ENCODE measurements at places on chromosomes 5 and 9. TPM values are rescaled to one million over a fixed set of nuclear protein-coding genes. Genes with fewer than 3 reads are reported as not detected.
A peak's percentile ranks its signal among the peaks of the same experiment; 100 is the strongest.

DNA sequence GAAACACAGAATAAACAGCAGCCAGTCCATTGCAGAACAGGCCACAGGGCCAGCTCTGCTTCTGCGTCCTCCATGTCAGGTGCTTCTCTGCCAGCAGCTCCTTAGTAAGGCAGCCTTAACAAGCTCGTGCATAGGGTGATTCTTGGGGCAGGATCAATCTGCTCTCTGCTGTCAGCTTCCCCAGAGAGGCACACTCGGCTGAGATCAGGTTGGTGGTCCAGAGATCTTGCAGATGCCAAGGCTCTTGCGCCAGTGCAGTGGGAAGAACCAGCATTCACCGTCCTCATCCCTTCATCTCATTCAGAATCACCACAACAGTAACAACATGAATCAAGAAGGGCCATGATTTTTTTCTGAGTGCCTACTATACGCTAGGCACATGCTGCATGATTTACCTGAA lies 49.0 kb upstream of the ALDH1B1 start:
- no peaks in the 10 kb centered on the region for H3K36me3 ChIP-seq
- H3K4me1 ChIP-seq = peaks cover 5% of the 10 kb centered on the region
- no peak overlapping the region for H3K27ac ChIP-seq
- no peak for DNase-seq
- peaks cover 17% of the 10 kb centered on the region for H3K27me3 ChIP-seq
- no peak overlapping the region for H3K4me3 ChIP-seq

Gene TTC23L
- total RNA-seq = 0.29 TPM

Gene IGFBPL1
- total RNA-seq = 0.36 TPM

DNA sequence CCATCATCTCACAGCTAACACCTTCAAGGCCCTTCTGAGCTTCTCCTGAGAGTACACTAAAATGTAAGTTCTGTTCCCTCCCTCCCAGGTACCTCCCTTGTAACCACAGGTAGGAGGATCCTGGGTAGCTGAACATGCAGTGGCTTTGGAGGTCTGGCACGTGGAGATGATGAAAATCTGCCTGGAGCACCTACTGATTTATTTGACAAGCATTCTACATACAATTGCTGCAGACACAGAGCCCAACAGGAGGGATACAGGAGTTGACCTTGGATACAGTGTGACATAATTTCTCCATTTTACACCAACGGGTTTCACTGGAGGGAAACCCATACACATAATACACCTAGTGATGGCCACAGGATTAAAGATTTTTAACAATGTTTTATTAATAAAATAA lies 478.7 kb downstream of the SEMA5A start:
- no peak overlapping the region for H3K27ac ChIP-seq
- no peaks in the 10 kb centered on the region for H3K36me3 ChIP-seq
- no peaks in the 10 kb centered on the region for H3K27me3 ChIP-seq
- H3K4me1 ChIP-seq = peaks cover 2% of the 10 kb centered on the region
- H3K4me3 ChIP-seq = no peak overlapping the region
- no peak for DNase-seq

- H3K27me3 ChIP-seq = no peaks in the 10 kb centered on the region
- no peaks in the 10 kb centered on the region for H3K36me3 ChIP-seq
- no peak overlapping the region for H3K27ac ChIP-seq
- H3K4me1 ChIP-seq = no peaks in the 10 kb centered on the region
- DNase-seq = no peak
Measured at GRCh38 chr5:144378681-144379080, 208.0 kb downstream of the KCTD16 start.

GRCh38 chr9:33851301-33851700 lies 34.3 kb downstream of the UBE2R2 start:
- no peak overlapping the region for H3K4me3 ChIP-seq
- no peaks in the 10 kb centered on the region for H3K36me3 ChIP-seq
- H3K4me1 ChIP-seq = peaks cover 15% of the 10 kb centered on the region
- DNase-seq = no peak

GRCh38 chr5:147856801-147857200 lies 21.7 kb upstream of the SCGB3A2 start:
- H3K27ac ChIP-seq = no peak overlapping the region
- H3K4me1 ChIP-seq = no peaks in the 10 kb centered on the region
- no peaks in the 10 kb centered on the region for H3K27me3 ChIP-seq
- no peak overlapping the region for H3K4me3 ChIP-seq
- no peaks in the 10 kb centered on the region for H3K36me3 ChIP-seq

Gene PCDHGA8
- 3.5 TPM for total RNA-seq

DNA sequence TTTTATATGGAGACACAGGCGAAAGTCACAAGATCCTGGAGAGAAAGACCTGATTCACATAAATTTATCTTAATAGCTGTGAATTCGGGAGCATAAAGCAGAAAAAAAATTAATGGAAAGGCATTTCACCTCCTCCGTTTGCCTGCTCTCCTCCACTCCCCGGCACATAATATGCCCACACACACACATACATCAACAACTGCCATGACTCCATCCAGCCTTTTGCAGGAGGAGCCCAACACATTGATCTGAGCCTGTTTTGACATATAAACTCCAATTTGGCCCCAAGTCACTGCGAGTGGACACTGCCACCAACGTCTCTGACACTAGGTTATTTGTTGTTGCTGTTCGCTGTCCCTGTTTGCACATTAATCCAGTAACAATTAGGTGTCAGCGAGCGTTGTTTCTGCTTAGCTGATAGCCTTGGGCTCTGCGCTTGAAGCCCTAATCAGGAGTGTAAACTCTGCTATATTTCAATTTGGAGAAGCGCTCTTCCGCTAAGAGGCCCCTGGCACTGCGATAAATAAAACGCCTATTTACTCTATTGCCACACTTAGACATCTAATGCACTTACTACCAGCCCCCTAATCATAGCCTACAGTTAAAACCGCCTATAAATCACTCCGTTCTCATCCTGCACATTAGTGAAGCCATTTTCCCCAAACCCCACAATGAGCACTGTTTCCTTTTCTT lies 195.8 kb upstream of the TBCA start:
- H3K27me3 ChIP-seq = peaks cover 78% of the 10 kb centered on the region
- no peaks in the 10 kb centered on the region for H3K36me3 ChIP-seq
- peak overlapping the region; percentile 58 for H3K4me3 ChIP-seq
- DNase-seq = no peak

All from osteoblast (primary cell).